ENCODE measurements at places on chromosomes 7 and 10.

GRCh38 chr7:150317748-150318444 lies 5.3 kb upstream of the LRRC61 start:
- no peak for DNase-seq

- DNase-seq = no peak
Measured at GRCh38 chr7:130896898-130897514, 163.0 kb upstream of the KLF14 start.

DNA sequence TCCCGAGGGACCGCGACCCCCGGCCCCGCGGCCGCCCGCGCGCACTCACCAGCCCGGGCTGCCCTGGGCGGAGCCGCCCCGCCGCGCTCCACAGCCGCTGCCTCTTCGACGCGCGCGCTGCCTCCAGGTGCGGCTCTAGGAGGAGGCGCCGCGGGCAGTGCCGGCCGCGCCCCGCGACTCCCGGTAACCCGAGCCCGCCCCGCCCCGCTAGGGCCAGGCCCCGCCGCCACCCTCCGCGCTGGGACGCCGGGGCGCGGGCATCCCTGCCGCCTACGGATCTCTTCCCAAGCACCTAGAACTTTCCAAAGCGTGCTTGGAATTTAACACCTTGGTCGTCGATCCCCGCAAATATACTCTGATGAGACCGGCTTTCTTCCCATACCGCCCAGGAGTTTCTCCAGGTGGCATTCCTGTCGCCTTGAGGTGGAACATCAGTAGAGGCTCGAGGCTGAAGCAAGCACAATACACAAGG lies at the start of gene SLC26A5:
Gene SLC26A5 (minus strand): TSS at position 159 of the 472 bp plus-strand sequence. CDS start 24,693 bp downstream, outside the sequence.
- DNase-seq = no peak

DNA sequence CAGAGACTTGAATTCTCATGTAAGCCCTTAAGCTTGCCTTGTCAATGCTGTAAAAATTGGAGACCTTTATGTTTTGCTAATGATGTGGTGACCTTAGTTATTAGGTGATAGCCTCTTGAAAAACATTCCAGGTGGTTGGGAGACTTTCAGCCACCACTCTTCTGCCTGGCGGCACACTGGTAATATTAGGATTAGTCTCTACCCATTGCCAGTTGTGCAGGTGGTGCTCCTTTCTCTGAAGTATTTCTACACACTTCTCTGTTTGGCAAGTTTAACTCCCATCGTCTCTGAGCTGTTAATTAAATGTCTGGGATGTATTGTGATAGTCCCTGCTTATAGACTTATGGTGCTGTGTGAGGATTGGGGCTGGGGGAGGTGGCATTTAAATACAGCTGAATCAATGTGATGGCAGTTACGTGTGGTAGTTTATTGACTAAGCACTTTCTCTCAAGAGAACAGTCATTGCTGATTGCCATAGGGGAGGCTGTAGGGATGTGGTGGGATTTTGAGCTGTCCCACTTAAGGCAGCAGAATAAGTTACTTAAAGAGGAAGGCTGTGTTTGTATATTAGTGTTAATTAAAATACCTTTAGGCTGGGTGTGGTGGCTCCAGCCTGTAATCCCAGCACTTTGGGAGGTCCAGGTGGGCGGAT lies 61.7 kb downstream of the DAGLB start:
- no peak for DNase-seq

DNA sequence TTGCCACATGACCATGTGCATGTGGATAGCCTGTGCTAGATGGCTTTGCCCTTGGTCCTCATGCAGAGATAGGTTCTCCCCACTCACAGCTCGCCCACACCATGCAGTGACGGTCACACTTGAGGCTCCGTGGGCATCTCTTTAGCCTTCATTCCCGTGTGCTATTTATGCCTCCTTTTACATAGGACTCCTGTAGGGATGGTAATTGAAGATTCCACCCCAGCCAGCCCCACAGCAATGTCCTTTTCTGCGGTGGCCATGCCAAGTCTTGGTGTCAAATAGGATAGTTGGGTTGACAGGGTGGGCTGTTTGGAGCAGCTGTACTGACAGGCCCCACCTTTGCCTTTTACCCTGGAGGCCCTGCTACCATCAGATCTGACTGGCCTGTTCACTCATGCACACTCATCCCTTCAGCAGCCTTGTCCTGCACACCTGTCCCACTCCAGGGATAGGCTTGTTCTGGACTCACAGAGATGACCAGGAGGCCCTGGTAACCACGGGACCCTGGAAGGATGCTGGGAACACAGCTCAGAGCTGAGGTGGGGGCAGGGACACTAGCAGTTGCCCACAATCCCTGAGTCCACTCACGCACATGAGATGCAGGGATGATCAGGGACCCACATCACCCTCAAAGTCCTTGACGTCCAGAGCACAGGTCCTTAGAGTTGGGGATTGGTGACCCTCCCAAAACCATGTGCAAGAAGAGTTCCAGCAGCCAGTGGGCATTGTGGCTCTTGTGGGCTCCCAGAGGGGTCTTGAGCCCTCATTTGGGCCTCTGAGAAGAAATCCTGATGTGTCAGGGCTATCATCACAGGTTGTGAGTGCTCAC lies 71.2 kb downstream of the ADCY1 start:
- no peak for DNase-seq

DNA sequence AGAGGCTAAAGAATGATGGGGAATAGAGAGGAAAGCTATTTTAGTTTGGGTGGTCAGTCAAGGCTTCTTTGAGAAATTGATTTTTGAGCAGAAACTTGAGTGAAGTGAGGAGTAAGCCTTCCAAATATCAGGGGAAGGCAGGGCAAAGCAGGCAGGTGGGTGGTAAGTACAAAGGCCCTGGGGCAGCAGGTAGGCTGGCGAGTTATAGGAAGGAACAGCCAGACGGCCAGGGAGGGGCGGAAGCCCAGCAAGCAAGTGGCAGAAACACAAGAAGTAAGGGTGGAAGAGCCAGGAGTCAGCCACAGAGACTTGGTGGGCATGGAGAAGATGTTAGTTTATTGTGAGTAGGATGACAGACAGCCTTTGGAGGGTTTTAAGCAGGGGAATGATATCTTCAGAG lies 34.9 kb downstream of the VWA2 start:
- no peak for DNase-seq

DNA sequence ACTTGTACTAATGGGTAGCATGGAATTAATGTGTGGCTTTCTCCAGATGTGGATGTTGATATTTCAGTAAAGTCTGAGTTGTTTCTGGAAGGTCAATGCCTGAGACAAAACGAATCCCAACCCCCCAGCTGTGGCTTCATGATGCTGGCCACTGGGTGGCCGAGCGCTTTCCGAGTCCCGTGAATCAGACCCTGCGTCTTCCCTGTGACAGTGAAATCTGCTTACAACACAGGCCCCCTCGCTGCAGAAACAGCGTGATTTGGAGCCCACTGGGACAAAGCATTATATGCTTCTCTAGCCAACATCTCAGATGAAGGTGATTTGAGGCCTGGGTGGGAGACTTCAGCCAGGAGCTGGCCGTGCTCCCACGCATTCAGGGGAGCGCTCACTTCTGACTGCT lies 124.7 kb downstream of the WDR37 start:
- no peak for DNase-seq

DNA sequence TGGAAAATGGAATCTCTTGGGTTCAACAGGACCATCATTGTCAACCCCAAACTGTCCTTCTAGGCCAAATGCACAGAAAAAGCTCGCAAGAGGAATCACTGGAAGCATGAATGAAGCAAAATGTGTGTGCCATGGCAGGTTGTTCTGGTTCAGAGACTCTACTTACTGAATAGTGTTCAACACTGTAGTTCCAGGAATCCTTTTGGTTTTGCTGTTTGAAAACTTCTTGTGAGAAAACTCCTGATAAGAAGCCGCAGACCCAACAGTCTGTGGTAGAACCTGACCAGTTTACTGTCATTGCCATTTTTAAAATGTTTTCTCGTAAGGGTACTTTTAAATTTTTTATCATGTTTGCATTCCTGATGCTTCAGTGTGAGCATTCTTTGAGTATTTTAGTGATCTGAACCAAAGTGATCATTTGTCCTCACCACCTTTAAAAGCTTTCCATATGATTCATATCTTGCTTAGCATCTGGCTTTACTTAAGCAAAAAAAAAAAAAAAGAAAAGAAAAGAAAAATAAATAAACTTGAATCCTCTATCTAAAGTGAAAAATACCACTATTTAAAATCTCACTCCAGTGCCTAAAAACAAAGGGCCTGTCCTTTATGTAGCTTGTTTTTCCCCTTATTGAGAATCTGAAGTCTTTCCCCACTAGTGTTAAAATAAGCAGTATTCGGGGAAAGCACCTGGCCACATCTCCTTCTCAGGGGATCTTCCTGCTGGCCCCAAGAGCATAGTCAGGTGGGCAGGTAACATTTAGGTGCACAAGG lies 92.4 kb downstream of the WNT2 start:
- DNase-seq = no peak
